ENCODE measurements at places on chromosomes 11 and 22.

DNA sequence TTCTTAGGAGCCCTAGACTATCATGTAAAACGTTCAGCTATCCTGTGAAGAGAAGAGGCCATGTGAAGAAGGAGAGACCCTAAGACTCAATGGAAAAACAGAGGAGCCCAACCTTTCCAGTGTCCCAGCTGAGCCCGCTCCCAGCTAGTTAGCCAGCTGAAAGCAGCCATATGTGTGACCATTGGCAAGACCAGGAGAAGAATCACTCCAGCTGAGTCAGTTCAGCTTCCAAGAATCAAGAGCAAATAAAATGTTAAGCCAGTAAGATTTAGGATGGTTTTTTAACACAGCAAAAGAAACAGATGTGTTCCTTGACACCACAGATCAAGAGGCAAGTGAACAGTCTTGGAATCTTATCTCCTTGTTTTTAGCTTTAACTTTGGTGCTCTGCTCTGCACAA lies 108.0 kb downstream of the CCDC81 start:
- DNase-seq = peak; percentile 26

DNA sequence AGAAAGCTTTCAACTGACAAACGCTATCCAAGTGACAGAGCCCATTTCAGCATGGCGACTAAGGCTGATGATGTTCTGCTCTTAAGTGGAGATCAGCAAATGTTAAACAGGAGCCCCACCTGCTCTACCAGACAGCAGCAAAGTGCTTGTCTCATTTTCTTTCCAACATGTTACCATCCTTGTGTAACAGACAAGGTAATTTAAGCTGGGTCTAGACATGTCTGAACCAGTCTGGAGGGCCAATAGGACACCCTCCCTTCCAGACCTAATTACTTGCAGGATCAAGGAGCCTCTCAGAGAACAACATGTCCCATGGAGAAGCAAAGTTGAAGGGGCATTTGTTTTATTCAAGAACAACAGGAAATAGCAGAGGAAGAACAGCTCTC lies 3.9 kb upstream of the LMO2 start:
- no peak for DNase-seq

GRCh38 chr11:41307296-41308080 lies 152.0 kb downstream of the LRRC4C start:
- no peak for DNase-seq

- no peak for DNase-seq
These were observed 445.2 kb downstream of the FAM181B start for GRCh38 chr11:82288471-82288870.

DNA sequence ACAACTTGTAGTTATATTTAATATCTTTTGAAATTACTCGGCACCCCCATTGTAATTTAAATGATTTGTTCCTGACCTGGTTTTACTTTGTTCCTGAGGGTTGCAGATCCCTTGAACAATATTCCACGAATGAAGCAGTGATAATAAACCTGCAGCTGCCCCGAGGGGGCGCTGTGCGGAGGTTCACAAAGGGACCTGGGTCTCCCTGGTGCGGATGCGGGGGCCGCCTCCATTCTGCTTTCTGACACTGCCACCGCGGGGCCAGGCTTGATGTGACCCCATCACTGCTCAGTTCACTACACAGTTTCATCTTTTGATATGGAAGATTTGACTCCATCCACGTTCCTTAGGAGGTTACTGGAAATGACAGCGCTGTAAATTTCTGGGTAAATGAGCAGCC lies 62.9 kb upstream of the PRODH start:
- no peak for DNase-seq

GRCh38 chr11:9990221-9990973 lies 303.6 kb downstream of the SBF2 start:
- no peak for DNase-seq

GRCh38 chr11:19683141-19683805 lies 29.4 kb upstream of the NAV2 start:
- no peak for DNase-seq

- DNase-seq = no peak
These were observed 2.1 kb downstream of the CERK start for GRCh38 chr22:46735747-46736608.

GRCh38 chr11:92246630-92247029 lies 22.0 kb downstream of the FAT3 start:
- no peak for DNase-seq

GRCh38 chr11:30171661-30172060 lies 59.2 kb upstream of the FSHB start:
- DNase-seq = peak; percentile 66

DNA sequence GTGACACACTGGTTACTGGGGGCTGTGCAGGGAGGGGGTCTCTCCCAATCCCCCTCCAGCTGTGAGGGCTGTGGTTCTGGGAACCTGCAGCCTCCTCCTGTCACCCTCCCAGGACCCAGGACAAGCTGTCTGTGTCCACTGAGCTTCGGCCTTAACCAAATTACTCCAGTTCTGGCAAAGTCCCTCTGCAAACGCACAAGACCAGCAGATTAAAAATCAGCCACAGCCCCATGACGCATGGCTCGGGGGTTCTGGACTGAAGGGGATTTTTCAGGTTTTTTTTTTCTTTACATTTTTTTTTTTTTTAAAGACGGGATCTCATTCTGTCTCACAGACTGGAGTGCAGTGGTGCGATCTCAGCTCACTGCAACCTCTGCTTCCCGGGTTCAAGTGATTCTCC lies 32.2 kb upstream of the A4GALT start:
- DNase-seq = no peak

DNA sequence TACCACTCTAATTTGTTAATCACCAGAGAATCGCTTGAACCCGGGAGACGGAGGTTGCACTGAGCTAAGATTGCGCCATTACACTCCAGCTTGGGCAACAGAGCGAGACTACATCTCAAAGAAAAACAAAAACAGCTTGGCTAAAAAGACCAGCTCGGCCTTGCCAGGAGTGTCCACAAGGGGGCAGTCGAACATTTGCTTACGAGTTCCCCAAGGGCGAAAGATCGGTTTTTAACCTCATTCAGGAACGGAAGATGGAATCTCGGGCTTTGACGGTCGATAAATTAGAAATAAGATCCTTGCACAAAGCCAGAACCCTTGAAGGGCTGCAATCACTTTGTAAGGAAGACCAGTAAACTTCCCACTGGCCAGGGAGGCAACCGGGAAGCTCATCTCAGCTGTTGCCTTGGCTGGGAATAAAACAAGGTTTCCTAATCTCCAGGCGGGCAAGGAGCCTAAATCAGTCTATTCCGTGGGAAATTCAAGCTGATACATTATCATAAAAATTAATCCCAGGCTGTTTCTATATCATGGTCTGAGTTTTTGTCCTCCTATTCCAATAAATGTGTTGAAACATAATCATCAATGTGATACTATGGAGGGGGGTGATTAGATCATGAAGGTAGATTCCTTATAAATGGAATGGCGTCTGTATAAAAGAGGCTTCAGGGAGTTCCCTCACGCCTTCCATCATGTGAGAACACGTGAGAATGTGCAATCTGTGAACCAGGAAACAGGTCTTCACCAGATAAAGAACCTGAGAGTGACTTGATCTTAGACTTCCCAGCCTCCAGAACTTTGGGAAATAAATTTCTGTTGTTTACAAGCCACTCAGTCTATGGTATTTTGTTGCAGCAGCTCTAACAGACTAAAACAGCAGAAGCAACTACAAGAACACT lies 14.9 kb upstream of the SLC29A2 start:
- DNase-seq = peak; percentile 92

DNA sequence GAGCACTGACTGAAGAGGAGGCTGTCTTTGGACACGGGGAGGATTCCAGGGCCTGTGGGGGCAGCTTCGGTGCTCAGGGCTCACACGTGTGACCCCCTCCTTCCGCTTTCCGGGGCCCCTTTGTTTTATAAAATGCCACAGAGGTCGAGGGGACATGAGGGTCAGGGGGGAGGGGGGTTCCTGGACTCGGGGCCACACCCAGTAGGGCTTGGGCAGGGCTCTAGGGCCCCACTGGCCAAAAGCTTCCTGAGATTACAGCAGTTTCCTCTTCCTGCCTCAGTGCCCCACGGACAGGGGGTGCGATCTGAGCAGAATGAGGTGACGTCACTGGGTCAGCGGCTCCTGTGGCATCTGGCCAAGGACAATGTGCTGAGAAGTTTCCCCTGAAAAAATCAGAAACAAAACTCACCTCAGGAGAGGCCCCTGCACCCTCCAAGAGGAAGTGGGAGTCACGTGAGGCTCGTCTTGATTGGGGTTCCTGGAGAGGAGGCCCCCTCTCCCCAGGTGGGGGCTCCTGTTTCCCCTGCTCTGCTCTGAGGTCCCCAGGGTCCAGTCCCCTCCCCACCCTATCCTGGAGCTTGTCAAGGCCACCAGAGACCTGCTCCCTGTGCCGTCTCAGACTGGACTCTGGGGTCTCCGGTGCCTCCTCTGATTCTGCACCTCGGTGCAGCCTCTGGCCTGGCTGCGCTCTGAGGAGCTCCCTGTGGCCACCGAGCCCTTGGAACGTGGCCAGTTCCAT lies 6.4 kb upstream of the IFITM3 start:
- DNase-seq = peak; percentile 88

DNA sequence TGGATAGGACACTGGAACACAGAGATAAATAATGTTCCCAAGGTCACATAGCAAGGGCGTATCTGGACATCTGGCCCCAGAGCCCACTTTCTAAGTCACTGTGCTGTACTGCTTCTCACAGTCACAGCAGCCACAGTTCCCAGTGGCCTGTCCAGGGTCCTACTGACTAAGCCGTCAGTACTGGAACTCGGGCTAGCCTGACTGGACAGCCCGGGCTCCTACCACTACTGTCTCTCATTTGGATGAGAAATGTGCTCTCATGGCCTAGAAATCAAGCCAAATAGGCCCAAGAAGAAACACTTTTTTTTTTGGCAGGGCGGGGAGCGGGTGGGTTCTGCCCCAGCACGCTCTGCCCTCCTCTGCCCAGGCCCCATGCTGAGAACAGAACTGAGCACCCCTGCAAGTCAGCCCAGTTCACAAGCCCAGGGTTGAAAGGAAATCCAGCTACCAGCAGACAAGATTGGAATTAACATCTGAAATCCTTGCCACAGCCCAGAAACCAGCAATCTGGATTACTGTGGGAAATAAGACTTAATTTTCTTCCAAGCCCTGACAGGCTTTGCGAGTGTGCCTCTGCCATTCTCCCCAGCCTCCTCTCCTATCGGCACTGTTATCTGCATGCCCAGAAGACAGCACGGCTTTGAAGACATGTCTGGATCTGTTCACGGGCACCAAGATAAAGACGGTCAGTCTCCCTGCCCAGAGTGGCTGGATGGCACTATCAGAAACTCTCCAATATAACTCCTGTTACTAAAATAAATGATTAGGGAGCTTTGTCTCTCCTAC lies 182.9 kb upstream of the NCAM1 start:
- DNase-seq = no peak

- peak; percentile 60 for DNase-seq
These were observed 12.8 kb downstream of the PMM1 start for GRCh38 chr22:41576877-41577276.

DNA sequence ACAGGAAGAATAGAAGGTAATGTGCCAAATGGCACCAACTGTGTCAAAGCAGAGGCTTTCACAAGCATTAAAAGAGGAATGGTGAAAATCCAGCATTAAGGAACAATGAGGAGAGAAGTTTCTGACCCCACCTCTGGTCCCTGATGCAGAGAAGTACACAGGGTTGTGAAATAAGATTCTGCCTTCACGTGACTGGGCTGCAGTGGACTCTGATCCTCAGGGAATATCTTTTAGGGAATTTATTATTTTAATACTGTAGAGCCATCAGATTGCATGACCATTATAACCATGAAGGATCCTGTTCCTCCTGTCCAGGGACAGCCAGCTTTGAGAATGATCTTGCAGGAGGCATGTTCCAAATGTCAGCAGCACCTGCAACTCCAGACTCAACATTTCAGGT lies 74.4 kb upstream of the FAR1 start:
- DNase-seq = no peak

DNA sequence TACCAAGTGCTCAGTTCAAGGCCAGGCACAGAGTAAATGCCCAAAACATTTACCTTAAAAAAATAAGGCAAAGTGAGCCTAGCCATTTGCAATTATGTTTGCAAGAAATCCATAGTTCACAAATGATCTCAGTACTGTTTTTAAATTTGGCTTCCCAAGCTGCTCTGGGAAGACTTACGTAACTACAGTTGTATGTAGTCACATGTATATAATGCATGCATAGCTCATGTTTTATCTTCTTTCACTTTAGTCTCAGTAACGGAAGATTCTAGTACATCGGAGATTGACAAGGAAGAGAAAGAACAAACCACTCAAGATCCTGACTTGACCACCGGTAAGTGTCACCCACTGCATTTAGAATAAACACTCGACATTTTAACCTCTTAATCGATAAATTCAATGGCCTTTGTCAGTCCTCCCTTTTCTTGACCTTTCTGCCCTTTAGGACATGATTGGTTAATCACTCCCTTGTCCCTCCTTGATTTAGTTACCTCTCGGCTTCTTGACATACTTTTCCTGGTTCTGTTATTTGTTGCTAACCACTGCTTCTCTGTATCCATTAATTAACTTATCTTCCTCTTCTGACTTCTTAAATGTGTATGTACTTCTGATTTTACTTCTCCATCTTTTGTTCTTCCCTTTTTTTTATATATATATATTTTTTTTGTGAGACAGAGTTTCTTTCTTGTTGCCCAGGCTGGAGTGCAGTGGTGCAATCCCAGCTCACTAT lies 18.0 kb upstream of the JHY start:
- no peak for DNase-seq

DNA sequence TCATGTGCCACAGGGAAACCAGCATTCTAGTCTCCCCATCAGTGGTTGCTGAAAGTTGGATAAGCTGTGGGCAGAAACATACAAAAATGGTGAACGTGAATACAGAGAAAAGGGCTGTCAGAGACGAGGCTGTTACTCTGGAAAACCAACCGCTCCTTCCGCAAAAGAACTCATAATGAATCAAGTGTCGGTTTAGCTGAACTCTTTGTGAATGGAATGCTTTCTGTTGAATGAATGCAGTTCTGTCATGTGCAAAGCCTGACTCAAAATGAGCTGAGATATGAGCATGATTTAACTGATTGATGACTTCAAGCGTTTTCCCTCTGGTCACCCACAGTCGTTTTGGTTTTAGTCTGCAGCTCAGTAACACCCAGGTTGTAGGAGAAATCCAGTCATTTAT lies 298.3 kb downstream of the ETS1 start:
- no peak for DNase-seq

DNA sequence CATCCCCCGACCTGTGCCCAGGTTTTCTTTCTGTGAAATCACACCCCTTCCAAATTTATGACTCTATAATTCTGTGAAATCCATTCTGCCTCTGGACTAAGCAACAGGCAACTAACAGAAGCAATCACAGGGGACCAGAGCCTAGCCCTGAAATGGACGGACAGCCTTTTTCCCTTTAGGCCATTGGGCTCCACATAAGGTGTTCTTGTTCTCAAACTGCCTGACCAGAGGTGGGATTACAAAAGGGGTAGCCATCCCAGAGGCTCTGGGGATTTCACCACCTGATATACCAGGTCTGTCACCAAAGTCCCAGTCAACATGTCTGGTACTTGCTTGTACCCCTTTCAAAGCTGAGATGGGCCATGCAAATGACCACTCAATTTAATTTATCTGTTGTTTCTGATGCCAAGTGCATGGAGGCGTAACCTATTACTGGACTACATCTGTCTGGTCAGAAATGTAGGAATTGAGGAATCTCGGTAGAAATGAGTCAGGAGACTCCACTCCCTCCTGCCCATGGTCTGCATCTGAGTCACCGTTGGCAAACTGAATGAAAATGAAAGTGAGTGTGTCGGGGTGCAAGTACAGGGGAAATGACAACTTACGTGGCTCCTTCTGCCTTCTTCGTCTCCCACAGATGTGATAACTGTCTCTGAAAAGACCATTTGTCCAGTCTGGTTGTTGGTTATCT lies 10.2 kb downstream of the DKK3 start:
- DNase-seq = no peak

All from stomach (tissue), 19 donors.